Prostate gland (tissue), 2 donors: ENCODE measurements at places on chromosomes 4 and X. TPM values are rescaled to one million over a fixed set of nuclear protein-coding genes. Genes with fewer than 3 reads are reported as not detected.

DNA sequence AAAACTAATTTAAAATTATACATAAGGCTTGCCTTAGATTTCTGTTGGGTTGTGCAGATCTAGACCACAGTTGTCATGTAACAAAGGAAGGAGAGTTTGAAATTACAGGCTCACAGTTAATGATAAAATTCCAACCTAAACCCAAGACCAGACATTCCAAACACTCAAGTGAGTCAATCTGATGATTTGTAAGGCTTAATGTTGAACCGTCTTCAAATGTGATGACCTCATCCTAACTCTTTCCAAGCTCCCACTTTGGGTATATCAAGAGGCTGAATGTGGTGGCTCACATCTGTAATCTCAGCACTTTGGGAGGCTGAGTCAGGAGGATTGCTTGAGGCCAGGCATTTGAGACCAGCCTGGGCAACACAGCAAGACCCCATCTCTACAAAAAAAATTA is 149.2 kb downstream of the TBL1X start:
- DNase-seq: no peak

The ART3 gene
- total RNA-seq: 24.8 TPM

The SLC10A4 gene
- total RNA-seq: 0.23 TPM

The IKBKG gene
- total RNA-seq: 16.4 TPM

DNA sequence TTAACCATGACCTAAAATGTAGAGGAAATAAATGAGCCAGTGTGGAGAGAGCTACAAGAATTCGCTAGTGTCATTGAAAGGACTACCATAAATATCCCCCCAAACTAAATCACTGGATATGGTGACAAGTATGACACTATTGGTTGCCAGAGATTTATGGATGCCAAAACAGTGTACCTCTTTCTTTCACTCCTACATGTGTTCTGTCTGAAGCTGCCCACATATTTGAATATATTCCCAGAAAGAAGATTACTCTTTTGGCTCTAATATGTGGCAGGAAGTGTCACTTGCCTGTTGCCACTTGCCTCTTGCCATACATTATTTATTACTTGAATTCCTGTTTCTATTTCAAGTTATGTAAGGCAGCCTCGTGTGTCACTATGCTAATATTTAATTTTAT is 1573.6 kb downstream of the TECRL start:
- DNase-seq: no peak

The PPARGC1A gene
- total RNA-seq: 14.7 TPM

- peak; percentile 67 for DNase-seq
These were observed 164.9 kb downstream of the DHX15 start for GRCh38 chr4:24419181-24420034.

The PRRG1 gene
- 5.0 TPM for total RNA-seq

GRCh38 chr4:6493658-6494304 is 21.4 kb upstream of the PPP2R2C start:
- no peak for DNase-seq

- peak; percentile 12 for DNase-seq
These were observed 139.5 kb upstream of the RPL34 start for GRCh38 chr4:108480881-108481280.

GRCh38 chr4:47500776-47501175 is 15.7 kb downstream of the ATP10D start:
- DNase-seq: no peak

GRCh38 chr4:23425570-23425969 is 464.3 kb downstream of the PPARGC1A start:
- no peak for DNase-seq

DNA sequence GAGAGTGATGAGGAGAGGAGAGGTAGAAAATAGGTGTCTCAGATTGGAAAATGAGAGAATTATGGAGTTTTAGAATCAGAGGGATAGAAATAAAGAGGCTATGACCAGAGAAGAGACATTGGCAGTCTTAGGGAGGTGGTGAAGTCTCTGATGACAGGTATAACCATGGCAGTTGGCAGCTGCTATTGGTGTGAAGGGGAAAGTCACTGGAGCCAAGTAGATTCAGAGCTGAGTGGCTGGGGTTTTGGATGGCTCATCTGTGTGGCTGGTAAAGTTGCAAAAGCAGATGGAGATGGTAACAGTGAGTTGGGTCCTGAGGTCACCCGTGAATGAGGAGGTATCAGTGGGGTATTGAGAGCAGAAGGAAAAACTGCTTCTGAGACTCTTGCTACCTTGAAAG is 46.5 kb downstream of the ANAPC4 start:
- DNase-seq: no peak

The NWD2 gene
- not detected for total RNA-seq

DNA sequence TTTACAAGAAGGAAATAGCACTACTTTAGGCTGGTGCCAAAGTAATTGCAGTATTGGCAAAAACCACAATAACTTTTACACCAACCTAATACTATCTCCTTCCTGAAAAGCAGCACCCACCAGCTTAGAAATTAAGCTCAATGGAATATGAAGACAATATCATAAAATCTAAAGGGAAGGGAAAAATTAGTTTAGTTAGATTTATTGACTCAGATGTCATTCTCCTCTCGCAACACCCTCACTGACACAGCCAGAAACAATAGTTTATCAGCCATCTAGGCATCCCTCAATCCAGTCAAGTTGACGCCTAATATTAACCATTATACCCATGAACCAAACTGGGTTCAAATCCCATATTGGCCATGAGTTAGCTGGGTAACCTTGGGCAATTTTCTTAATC is 820.4 kb upstream of the EPHA5 start:
- no peak for DNase-seq

- no peak for DNase-seq
These were observed 73.2 kb upstream of the NKX1-1 start for GRCh38 chr4:1479454-1479853.

DNA sequence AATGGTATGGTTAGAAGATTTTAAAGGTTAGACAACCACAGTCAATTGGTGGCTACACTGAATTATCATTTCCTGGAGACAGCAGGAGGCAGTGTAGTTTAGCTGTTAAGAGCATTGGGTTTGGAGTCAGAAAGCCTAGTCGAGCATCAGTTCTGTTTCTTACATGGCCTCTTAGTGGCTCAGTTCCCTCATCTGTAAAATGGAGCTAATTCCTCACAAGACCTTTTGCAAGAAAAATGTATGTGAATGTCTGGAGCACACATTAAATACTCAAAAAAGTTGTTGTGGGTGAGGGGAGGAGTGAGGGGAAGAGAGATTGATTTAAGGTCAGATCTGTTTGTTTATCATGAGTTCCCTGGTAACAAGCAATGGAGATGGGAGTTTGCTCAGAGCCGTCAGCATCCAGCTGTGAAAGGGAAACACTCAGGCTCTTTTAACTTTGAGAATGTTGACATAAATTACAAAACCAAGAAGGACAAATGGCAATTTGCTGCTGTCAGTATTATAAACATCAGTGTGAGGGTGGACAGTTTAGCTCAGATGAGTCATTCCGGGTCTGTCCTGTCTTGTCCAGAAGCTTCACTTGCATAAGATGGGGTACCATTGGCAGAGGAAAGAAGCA is 98.2 kb upstream of the PGRMC2 start:
- DNase-seq: peak; percentile 34

DNA sequence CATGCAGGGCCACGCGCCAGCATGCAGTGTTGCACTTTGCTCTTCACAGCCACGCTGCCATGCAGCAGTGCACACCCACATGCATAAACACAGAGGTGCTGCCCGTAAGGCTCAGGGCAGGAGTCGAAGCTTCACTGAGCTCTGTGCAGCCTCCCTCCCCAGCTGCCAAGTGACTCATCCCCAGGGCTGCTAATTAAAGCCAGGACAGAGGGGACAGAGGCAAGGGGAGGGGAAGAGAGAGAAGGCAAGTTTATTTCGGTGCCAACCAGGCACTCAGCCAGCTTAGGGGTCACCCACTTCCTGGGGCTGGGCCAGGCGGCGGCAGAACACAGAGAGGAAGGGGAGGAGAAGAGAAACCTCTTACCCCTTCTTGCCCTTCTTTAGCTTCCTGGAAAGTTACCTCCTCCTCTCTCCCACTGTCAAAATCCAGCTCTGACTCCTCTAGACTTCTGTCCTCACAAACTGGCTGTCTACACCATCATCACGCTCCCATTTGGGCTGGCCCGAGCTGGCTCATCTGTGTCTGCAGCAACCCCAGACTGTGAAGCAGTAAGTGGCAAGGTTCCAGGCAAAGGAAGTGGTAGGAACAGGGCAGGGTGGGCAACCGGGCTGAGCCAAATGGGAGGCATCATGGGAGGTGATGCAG is 6.2 kb upstream of the IQSEC2 start:
- peak; percentile 17 for DNase-seq

- DNase-seq: no peak
These were observed 36.3 kb downstream of the OPHN1 start for GRCh38 chrX:68396953-68397352.

- no peak for DNase-seq
These were observed 539.8 kb upstream of the SLIT2 start for GRCh38 chr4:19711871-19712270.

DNA sequence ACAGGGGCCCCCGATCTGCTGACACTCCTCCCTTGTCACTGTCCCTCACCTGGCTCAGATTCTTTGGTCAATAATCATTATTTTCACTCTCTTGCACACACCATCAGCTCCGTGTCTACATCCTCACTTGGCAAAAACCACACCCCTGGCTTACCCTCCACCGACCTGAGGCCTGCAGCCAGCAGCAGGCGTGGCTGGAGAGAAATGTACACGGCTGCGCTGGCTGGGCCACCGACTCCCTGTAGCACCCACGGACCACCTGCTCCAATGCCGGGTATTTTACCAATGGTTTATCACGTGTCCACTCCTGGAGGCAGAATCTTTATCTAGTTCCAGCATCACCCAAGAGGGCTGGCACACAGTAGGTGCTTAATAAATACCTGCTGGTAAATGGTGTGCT is 98.4 kb downstream of the WFS1 start:
- DNase-seq: no peak

DNA sequence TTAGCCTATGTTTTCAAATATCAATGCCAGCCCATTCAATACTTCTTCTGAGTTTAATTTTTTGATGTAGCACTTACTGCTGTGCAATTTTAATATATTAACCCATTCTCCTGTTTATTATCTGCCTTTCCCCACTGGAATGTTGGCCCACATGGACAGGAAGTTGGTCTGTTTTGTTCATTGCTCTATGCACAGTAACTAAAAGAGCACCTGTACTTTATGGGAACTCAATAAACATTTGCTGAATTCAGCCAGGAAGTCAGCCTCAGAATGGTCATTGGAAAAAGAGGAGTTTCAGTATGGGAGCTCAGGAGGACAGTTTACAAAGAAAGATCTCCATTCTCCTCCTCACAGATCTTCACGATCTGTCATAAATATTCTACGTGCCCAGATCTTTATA is 510.5 kb upstream of the AGA start:
- no peak for DNase-seq

The TMEM31 gene
- not detected for total RNA-seq

- no peak for DNase-seq
These were observed 5.5 kb downstream of the SEPSECS start for GRCh38 chr4:25154594-25155265.

DNA sequence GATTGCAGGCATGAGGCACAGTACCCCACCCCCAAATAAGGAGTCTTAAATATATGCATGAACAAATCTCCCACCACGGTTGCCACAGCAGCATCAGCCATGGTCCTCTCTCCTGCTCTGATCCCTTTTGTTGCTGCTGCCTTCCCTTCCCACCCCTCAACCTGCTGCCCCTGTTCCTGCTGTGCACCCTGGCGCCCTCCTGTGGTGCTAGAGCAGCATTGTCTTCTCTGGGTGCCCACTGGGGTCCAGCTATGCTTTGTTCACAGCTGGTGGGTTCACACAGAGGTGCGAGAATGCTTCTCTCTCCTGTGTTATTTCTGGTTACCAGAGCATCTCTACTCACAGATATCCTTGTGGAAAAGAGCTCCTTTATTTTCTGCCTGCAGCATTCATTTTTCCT is 116.2 kb downstream of the GATB start:
- no peak for DNase-seq

DNA sequence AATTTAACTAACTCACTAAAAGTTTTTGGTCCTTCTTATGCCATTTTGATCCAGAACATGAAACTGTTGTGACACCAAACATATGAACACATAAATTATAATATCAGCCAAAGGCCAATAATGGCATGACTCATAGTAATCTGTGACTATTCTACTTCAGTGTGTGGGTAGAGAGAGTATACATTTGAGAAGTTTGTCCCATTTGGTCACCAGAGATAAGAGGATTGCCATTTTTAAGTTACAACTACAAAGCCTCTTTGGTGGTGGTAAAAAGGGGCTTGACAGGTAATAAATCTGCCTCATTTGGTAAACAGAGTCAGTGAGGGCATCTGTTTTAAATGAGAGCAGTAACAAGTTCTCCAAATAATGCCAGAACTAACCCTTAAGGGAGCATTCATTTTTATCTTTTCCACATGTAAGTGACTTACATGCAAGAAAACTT is 117.9 kb downstream of the TBC1D19 start:
- DNase-seq: no peak

The GRXCR1 gene
- total RNA-seq: not detected

The RNF150 gene
- 12.3 TPM for total RNA-seq

DNA sequence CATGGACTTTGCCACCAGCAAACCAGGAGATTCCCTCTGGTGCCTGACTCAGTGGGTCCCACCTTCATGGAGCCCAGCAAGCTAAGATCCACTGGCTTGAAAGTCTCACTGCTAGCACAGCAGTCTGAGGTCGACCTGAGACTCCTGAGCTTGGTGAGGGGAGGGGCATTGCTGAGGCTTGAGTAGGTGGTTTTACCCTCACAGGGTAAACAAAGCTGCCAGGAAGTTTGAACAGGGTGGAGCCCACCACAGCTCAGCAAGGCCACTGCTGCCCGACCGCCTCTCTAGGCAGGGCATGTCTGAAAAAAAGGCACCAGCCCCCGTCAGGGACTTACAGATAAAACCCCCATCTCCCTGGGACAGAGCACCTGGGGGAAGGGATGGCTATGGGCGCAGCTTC is 28.1 kb downstream of the FAM9A start:
- DNase-seq: no peak

The HSFX3 gene
- total RNA-seq: 0.74 TPM

DNA sequence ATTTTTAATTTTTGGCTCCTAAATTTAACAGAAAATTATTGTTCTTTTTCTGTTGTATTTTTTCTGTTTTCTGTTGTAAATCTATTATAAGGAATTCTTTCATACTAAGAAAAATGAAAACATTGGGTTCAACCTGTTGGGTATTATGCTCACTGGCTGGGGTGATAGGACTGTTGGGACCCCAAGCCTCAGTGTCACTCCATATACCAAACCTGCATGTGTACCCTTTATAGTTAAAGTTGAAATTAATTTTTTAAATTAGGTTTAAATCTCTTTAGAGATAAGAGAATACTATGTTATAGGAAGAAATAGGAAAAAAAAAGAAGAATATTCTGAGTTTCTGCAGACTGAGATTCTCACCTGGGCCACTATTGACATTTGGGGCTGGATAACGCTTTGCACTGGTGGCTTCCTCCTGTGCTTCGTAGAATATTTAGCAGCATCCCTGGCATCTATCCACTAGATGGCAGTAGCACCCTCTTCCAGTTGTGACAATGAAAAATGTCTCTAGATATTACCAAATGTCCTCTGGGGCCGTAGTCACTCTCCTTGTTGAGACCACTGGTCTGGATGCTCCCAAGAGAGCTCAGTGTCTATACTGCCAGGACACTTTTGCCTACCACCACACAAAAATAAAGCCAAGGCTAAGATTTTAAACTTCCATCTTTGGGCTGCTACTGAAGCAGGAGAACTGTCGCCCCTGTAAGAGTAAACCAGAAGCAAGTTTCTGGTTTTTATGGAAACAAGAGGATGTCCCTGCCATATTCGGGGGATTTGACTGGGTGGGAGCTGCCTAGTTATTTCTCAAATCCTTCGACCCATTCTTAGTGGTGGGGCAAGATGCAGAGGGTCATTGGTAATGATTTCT is 22.4 kb upstream of the CLTRN start:
- DNase-seq: peak; percentile 41
